ENCODE measurements at places on chromosomes 7 and 10.

GRCh38 chr7:69843653-69844052 lies 245.4 kb downstream of the AUTS2 start:
- no peak for DNase-seq

- no peak for DNase-seq
These were observed 17.3 kb downstream of the FAM107B start for GRCh38 chr10:14757394-14757793.

GRCh38 chr10:65231148-65231547 lies 1694.7 kb upstream of the LRRTM3 start:
- DNase-seq: no peak

DNA sequence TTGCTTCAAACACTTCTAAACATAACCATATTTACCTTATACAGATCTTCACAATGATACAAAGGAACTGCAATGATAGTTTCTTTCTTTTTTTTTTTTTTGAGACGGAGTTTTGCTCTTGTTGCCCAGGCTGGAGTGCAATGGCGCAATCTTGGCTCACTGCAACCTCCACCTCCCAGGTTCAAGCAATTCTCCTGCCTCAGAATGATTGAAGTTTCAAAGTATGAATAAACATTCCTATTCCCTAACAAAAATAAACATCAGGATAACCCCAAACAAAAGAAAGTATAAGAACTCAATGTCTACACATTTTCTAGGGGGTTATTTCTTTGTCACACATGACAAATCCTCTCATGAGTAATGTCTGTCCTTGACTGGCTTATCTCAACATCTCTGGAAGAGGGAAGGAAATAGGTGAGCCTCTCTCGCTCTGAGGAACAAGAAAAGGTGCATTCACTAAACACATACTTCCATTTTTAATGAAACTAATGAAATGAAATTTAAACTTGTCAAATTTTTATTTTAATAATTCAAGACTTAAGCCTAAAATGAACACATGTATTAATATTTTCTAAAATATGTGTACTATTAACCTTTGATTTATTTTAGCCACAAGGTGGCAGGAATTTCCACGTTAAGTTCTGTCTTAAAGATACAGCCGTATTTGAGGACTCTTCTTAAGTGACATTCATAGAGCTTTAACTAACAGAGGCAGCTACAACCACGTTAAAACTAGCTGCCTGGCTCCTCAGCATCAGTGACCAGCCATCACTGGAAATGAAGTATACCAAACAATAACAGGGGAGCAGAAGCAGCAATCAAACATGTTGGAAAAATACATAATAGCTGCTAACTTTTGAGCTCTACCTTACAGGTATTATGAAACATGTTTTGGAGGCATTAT lies 58.3 kb downstream of the MALSU1 start:
- DNase-seq: peak; percentile 65

GRCh38 chr7:74042746-74043522 lies 15.0 kb downstream of the ELN start:
- no peak for DNase-seq

DNA sequence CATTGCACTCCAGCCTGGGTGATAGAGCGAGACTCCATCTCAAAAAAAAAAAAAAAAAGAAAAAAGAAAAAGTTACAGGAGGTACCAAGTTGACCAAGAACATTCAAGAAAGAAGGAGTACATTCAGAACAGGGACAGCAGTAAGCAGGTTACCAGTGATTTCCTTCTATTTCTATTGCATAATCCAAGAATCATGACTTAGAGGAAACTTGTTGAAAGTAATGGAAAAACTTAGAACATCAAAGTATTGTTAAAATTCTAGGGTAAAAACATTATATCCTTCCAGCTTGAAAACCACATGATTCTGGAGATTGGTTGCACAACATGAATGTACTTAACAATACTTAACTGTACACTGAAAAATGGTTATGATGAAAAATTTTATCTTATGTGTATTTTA lies 25.2 kb downstream of the RAPGEF5 start:
- DNase-seq: no peak

DNA sequence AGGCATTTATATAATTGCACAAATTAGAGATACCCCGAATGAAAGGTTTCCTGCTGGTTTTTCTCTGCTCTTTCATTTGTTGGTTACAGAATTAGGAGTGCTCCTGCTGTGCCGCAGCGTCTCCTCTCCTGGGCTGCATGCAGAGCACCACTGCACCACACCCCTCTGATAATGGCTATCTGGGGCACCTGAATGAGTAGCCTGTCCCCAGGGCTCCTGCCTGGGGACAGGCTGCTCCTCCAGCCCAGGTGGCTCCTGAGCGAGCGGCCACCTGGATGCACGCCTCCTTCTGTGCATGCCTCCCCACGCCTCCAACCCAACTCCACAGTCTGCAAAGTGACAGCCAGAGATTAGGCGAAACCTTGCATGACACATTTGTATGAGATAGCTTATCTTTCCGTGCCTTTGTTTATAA lies 242.6 kb upstream of the FZD8 start:
- no peak for DNase-seq

DNA sequence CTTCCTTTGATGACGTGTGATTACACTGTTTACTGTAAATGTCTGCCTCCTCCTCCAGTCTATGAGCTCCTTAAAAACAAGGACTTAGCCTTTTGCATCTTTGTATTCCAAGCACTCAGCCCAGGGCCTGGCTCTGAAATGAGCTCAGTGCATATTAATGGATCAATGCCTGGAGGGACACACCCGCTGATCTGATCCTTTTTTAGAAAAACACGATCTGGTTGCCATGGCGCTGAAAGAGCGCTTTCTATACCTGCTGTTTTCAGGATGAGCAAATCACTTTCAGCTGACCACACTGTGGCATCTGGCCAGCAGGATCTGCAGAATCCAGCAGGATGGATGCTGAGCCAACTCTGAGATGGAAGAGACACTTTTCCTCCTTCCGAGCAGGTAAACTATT lies 37.8 kb upstream of the GARS1 start:
- DNase-seq: no peak

GRCh38 chr7:38382684-38383083 lies 109.2 kb upstream of the TARP start:
- DNase-seq: no peak

DNA sequence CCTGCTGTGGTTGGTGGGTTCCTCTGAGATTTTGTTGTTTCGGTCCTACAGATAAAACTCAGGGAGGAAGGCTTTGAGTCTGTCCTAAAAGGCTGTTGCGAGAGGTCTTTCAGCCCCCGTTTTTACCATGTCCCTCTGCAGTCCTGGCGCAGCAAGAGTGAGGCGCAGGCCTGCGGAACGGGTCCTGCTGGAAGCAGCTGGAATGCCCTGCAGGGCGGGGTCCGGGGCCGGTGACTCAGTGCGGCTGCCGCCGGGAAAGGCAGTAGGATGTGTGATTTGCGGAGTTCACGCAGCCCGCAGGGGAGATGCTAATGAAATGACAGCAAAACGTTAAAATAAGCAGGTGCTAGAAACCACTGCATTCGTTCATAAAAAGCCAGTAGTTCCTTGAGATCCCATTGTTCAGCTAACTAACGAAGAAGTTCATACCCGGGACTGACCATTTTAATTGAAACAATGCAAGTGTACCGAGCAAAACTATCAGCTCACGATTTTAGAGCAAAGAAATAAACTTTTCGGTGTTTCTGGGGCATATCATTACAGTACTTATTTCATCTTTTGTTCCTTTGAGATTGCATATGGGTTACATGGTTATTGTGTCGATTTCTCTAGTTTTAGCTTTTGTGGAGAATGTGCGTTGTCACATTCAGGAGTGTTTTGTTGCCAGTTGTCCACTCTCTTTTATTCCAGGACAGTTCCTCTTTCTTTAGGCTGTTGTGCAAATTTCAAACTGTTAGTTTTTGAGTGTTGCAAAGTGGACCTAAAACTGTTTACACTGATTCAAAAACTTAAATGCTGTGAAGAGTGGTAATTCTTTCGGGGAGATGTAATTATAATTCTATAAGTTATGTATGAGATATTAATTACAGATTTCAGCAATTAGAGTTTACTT lies 783 bp downstream of the ANLN start:
- DNase-seq: peak; percentile 97

DNA sequence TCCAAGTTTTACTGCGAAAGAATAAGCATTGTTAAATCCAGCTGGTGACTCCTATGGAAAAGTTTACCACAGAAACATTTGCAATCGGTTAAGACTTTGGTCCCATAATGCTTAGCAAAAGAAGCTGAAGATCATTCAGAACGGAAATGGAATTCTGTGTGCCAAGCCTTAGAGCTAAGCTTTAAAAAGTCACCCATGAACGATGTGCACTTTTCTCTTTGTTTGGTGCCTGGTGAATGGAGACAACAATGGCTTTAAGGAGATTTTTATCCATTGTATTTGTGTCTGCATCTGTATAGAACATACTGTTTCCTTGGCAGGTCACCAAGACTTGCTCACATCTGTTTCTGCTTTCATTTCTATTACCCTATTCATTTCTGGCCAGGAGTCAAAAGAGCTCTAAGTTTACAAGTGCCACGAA lies 26.3 kb upstream of the COL1A2 start:
- no peak for DNase-seq

DNA sequence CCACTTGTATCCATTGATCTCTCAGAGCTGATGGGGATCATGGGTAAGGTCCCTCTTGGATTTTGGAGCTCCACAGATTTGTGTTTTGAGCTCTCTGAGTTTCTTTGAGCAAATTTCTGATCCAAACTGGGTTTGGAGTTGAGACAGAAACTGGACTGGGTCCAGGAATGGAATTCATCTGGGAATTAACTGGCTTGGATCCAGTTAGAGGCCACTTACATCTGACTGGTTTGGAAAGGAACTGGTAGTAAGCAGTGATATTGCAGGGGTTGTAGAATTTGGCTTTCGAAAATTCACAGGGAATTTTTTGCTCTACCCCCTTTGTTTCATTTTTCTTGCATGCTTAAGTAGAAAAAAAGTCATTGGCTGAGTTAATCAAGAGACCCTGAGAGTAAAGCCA lies 245.6 kb downstream of the SEMA3D start:
- no peak for DNase-seq

- DNase-seq: no peak
These were observed 563.4 kb downstream of the ACTR3B start for GRCh38 chr7:153322991-153323390.

DNA sequence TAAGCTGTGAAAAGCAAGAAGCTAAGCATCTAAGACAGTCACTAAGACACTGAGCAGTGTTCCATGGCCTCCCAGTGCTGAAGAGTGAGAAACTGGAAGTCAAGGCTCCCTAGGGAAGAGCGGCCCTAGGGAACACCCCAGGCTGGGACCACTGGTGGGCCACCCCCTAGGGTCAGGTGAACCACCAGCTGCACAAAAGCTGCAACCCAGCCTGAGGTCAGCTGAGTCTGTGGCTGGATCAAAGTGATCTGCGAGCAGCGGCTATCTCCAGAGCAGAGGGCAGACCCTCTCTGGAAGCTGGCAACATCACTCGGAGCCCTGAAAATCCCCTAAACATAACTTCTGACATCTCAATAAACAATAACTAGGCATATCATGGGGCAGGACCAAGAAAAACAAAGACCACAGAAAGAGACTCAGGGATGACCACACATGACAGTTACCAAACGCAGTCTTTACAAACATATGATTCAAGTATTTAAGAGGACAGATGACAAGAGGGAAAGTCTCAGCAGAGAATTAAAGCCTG lies 125.8 kb downstream of the DLG5 start:
- DNase-seq: no peak

DNA sequence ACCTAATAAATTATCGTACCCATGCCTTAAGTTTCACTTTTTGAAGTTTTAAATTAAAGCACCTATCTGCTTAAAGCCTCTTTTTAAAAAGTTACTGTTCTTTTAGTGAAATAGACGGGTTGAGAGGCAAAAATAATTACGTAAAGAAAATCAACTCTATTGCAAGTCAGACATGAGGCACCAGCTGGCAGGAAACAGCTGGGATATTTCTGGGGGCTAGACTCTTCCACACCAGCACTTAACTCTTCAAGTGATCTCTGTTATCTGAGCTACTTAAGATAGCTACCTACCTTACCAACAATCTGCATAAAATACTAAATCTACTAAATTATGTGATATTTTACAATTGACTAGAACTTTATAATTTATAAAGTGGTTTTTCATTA lies 35.8 kb downstream of the GBF1 start:
- DNase-seq: no peak

DNA sequence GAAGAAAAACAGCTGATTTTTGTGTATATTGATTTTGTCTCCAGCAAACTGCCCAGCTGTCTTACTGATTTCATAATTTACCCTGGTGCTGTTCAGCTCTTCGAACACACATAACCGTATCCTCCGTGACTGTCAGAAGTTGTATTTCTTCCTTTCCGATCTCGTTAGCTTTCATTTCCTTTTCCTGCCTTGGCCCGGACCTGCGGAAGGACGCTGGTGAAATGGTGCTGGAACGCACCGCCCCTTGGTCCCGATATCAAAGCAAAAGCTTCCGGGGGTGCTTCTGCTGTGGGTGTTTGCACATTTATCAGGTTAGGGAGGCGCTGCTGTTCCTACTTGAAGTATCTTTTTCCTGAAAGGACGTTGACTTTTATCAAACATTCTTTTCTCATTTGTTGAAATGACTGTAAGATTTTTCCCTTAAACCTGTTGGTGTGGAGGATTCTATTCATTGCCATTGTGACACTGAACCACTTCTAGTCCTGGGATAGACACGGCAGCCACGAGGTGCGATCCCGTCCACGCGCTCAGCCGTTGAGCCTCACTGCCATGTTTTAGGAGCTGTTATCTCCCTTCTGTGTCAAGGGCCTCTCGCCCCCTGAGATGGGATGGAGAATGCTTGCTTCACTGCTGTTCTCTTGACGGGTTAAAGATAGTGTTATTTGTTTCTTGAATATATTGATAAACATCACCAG lies 72.6 kb downstream of the FOXL3 start:
- DNase-seq: no peak

DNA sequence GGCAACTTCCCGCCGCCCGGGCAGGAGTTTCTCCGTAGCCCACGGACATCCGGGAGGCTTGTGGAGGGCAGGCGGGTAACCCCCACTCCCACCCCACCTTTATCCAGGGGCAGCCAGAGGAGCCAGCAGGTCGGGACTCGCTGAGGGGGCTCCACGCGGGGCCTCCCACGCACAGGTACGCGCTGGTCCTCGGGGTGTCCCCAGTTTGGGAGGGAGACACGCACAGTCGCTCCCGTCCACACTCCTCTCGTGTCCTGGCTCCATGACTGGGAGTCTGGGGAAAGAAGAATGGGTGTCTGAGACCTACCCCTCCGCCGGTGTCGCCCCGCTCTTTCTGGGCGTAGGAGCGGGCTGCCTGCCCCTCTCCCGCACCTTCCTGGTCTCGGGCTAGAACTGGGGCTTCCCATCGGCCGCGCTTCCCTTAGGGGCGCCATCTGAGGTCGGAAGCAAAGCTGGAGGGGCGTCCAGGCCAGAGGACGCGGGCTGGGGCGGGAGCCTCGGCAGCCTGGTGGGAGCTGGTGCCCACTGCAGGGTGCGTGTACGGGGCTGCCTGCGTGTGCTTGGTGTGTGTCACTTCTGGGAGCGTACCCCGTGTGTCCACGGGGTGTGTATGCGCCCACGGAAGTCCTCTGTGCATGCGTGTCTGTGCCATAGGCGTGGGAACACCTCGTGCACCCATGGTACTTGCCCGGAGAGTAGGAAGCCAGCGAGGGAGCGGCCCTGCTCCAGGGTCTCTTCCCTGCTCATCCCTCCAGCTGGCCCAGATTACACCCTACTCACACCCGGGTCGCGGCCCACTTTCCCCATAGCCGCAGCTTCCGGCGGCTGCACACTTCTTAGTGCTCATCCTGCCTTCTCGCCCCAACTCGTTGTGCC lies 73.0 kb upstream of the LEP start:
- no peak for DNase-seq

- DNase-seq: no peak
These were observed 558.9 kb upstream of the MGMT start for GRCh38 chr10:128908099-128908498.
